Stimulated activated CD4-positive, alpha-beta T cell treated with anti-CD3 and anti-CD28 coated beads, TNF-alpha, amount 100 ng/mL, for 24 hours (primary cell): ENCODE measurements at places on chromosomes 16 and 17.

- DNase-seq = no peak
Observed at GRCh38 chr16:61721544-61721943, 314.7 kb downstream of the CDH8 start.

DNA sequence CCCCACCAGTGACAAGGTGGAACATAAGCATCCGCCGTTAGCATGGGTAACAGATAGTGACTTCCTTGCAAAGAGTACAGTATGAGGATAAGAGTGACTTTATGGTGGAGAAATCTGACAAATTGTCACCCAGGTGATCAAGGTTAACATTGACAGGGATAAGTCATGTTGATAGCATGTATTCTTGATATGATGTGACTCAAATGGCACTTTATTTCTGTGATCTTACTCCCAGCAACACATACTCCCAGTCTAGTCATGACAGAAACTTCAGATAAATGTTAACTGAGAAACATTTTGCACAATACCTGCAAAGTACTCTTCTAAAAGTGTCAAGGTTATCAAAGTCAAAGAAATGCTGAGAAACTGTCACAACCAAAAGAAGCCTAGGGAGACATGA lies 588.6 kb upstream of the KIF2B start:
- DNase-seq = no peak

DNA sequence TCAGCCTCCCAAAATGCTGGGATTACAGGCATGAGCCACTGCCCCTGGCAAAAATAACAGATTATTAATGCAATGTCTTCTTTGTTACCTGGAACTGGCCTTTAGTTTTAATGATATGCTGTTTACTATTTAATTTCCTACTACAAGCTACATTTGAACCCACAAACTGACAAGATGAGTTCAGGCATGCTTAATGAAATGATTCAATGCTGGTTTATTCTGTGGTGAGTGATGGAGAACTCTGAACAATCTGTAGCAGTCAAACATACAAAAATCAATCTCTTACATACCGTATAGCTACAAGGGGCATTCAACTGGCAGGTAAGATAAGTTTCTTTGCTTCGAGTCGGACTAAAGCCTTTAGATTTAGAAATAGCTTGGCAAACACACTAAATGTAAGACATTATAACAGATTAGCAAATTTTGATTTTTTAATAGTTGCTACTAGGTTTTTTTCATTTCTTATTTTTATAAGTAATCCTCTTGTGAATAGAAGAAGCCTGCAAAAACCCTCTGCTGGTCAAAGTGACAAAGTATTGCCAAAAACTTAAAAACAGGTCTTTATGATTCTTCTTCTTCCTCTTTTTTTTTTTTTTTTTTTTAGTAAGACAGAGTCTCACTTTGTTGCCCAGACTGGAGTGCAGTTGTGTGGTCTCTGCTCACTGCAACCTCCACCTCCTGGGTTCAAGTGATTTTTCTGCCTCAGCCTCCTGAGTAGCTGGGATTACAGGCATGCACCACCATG lies 138.5 kb downstream of the SSH2 start:
- DNase-seq = no peak

DNA sequence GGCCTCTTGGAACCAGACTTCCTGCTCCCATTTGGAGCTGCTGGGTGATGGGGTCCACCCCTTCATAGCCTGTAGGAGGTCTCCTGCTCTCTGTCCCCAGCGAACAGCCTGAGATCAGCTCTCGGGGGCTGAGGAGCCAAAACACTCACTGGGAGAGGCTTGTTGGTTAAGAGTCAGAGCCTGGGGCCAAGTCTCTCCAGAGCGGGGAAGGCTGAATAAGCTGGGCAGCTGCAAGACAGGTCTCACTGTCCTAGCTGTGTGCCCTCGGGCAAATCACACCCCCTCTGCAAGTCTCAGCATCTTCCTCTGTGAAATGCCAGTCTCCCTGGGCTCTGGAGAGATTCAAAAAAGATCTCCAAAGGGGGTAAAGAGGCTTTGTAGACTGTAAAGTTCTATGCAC lies 174.6 kb downstream of the WSCD1 start:
- DNase-seq = no peak

DNA sequence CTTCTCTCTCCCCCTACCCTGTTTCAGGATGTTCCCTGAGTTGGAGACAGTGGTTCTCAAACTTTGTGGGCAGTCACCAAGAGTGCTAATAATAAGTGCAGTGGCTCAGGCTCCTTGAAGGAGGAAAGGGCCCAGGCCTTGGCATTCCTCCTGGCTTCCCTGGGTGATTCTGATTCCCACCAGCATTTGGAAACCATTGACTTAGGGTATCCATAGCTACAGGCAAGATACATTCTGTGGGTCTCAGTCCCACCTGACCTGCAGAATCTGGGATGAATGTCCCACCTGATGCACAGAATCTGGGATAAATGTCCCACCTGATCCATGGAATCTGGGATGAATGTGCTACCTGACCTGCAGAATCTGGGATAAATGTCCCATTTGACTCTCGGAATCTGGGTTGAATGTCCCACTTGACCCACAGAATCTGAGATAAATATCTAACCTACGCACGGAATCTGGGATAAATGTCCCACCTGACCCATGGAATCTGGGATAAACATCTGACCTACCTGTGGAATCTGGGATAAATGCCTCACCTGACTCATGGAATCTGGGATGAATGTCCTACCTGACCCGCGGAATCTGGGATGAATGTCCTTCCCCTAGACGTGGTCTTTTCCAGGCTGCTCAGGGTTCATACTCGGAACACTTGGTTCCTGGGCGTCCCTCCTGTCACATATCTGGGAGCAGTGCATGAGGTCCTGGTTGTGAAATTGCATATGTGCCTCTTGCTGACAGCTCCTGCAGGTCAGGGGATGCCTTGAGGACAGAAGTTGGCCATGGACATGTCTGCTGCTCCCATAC lies 136.7 kb upstream of the HS3ST2 start:
- no peak for DNase-seq

DNA sequence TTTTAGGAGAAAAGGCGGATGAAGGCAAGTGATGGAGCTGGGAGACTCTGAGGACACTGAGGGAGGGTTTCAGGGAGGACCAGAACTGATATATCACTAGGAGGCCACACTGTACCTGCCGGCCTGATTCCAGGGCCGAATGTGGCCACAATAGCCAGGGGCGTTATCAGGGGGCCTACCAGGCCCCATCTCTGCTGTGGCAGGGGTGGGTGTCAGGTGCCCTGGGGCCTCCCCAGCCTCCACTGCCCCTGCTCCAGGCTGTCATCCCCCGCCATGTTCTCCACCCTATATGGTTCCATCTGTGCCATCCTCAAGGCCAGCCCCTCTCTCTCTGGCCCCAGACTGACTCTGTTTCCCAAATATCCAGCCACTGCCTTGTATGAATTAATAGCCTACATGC lies 246.5 kb downstream of the GSG1L start:
- no peak for DNase-seq

GRCh38 chr17:57033296-57033695 lies 51.8 kb upstream of the AKAP1 start:
- no peak for DNase-seq

DNA sequence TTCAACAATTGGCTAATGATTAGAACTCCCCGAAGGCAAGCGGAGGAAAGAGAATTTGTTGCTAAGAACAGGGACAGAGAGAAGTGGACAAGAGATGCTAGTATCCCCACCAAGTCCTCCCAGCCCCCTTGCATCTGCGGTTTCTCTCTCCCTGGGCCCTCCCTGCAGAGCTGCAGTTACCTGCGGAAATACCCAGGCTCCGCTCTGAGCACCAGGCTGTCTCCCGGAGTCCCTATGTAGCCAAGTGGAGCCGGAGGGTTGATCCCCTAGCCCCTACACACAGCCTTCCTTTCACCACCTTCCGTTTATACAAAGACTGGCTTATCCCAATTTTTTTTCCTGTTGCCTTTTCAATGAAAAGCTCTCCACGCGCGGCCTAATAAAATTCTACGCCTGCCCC lies 834.4 kb downstream of the KCNJ2 start:
- no peak for DNase-seq

DNA sequence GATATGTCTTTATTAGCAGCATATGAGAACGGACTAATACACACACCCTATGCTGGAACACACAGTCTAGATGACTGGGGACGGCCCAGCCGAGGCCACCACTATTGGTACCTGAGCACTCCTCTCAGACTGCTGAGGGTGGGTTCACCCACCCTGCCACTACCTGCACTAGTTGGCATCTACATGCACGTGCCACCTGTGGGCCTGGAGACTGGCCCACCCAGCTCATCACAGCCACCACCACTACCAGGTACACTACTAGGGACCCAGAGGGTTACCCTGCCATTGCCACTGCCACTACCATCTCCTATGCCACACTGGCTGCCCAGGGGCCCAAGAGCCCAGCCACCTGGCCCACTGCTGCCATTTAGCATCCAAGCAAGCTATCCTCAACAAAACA lies 32.5 kb downstream of the MEAK7 start:
- DNase-seq = no peak

- DNase-seq = no peak
Observed at GRCh38 chr16:81585785-81586184, 141.2 kb downstream of the CMIP start.

GRCh38 chr16:80375973-80376372 lies 164.8 kb upstream of the DYNLRB2 start:
- no peak for DNase-seq

- DNase-seq = peak; percentile 13
Observed at GRCh38 chr16:81798311-81799137, 19.4 kb downstream of the PLCG2 start.

GRCh38 chr16:21617607-21618006 lies 18.2 kb downstream of the METTL9 start:
- no peak for DNase-seq

- no peak for DNase-seq
Observed at GRCh38 chr16:51402785-51403184, 251.7 kb upstream of the SALL1 start.

GRCh38 chr17:41082626-41083025 lies 1.3 kb upstream of the KRTAP4-7 start:
- no peak for DNase-seq

- no peak for DNase-seq
Observed at GRCh38 chr17:38458521-38458920, 30.3 kb downstream of the ARHGAP23 start.

GRCh38 chr17:35390663-35391062 lies 17.2 kb upstream of the SLFN11 start:
- DNase-seq = no peak

DNA sequence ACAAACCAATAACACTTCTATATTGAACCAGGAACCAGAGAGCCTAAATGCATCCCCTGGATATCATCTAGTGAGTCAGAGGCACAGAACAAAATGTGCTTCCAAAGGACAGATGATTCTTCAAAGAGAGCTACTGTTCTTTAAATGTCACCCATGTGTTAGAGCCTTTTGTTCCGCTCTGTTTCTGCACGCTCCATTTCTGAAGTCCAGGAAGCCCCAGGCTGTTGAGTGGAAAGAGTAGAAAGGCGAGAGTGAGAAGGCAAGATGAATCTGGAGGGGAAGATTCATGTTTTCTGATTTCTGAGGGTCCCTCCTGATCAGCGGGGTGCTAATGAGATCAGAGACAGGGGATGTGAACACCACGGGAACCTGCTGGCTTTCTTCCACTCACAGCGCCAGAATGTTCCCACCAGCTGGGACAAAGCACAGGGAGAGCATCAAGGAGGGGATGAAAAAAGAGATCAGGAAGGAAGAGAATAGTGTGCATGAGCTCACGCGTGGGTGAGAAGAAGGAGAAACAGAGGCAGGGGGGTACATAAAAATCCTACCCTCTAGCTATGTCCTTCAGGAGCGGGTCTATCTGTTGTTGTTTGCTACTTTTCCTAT lies 559.9 kb upstream of the HSBP1 start:
- no peak for DNase-seq

GRCh38 chr17:12712941-12713340 lies 47.3 kb downstream of the MYOCD start:
- DNase-seq = no peak

DNA sequence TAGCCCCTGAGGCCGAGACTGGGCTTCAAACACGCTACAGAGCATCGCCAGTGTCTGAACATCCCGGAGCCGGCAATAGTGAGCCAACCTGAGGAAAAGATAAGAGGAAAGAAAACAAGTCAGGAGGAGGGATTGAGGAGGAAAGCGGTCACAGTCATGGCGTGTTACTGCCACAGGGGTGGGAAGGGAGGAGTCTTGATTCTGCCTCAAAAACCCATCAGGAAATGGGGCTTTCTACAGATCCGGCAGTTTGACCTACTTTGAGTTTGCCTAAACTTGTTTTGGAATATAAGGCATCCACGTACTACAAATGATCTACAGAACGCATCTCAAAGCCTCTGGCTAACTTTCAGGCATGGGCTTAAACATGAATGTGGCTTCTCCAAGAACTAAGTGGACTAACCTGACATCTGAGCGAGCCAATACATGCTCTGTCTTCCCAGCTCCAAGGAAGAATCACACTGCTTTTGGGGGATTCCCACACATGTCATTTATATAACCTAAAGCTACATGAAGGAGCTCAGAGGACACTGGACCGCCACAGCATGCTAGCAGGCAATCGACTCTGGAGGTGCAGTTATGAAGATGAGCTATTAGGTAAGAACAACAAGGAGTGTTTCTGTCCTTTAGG lies 96.6 kb downstream of the WDR59 start:
- DNase-seq = no peak

- no peak for DNase-seq
Observed at GRCh38 chr17:82871056-82871775, 31.4 kb upstream of the ZNF750 start.

GRCh38 chr17:82061047-82061925 lies 4.3 kb downstream of the DUS1L start:
- DNase-seq = no peak

GRCh38 chr16:86990451-86990850 lies 326.7 kb downstream of the C16orf95 start:
- no peak for DNase-seq

DNA sequence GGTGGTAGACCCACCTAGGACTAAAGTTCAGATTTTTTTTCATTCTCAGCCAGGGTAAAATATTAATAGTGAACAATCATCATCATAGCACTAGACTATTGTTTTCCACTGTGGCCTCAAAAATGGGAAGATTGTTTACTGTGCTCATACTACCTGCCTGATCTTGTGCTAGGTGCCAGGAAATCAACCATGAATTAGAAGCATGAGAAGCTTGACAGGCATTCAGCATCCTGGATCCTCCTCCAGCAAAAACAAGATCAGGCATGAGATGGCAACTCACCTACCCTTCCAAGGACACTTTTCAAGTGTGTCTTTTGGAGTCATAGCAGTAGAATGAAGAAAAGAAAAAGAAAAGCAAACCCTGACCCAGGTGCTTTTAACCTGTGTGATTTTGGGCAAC lies 174.2 kb downstream of the CYLD start:
- no peak for DNase-seq

- DNase-seq = no peak
Observed at GRCh38 chr17:2331303-2331702, 5.0 kb downstream of the TSR1 start.

DNA sequence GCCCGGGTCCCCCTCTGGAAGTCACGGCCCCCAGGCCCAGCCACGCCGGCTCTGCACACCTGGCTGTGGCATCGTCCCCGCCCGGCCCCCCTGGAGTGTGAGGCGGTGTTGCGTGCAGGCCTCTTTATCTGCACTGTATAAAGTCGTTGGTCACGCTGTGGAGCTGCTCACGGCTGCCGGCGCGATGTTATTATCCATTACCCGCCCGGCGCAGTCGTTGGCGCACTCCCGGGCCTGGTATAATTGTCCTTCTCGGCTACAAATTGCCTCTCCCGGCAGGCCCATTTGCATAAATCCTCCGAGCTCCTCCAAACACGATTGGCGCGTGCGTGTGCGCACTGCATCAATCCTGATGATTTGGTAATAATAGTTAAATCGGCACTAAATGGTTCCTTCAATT lies 57.8 kb downstream of the BAHCC1 start:
- no peak for DNase-seq
